ENCODE measurements at places on chromosomes 11 and 22.

DNA sequence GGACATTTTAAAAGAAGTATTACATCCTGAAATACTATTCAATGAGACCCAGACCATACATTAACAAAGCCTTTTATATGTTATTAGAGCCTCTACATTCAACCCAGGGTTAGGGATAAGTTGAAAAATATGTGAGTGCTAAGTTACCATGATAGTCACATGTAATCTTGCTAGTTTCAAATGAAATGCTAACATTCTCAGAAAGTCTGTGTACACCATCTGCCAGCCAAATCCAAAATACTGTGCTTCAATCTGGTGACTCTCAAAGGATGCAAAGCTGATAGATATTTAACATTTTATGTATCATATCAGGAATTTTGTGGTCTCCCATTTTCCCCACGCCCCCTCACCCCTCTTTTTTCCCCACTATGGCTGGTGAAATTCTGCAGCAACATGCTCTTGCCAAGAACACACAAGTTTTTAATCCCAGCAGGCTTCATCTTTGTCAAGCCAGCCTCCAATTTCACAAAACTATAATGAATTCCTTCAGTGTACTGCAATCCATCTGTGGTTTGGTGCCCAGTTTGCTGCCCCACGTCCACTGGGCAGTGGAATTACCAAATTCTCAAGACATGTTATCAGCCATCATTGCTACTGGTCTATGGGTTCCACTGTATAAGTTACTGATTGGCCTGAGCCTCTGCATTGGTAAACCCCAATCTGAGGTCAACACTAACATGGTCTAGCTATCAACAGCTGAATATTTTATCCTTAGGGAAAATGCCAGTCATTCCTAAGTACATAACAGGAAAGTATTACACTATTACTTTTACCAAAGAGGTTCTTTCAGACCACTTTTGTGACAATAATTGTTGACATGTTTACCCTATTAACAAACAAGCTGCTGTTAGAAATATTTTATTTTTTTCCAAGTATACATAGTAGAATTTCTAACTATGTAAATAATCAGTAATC, 1.5 kb upstream of the PICALM start:
- DNase-seq: no peak

GRCh38 chr11:45848654-45849081, 1.4 kb downstream of the CRY2 start:
- DNase-seq: no peak

DNA sequence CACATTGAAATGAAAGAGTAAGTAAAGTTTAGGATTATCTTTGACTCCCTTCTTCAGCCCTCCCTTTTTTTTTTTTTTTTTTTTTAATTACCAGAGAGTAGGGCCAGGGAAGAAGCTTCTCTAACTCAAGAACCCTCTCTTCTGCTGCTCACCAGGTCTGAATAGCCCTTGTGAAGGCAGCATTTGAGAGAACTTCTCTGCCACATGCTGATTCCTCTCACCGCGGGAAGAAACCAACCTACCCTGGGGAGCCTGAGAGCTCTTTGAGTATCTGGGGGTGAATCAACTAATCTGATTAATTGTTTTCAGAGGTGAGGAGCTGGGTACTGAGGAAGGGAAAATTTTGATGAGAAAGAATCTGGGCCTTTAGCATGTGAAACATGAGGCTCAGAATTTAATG, 434.5 kb upstream of the CCDC90B start:
- DNase-seq: no peak

DNA sequence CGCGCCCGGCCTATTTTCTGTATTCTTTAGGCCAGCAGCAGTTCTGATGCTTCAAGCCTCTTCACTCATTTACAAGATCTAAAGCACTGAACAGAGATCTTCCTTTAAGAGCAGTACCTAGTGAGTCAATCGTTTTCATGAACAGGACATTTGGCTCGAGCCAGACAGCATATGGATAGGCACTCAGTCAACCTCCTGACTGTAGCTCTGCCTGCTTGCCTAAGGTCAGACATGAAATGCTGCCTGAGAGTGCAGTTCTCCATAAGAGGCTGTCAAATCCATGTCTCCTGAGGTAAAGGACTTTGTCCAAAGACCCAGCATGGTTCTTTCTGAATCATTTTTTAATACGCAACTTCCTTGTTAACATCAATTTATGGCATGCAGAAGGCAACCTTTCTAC, 941.2 kb downstream of the DLG2 start:
- no peak for DNase-seq
